ENCODE measurements at places on chromosomes 7 and 10. TPM values are rescaled to one million over a fixed set of nuclear protein-coding genes. Genes with fewer than 3 reads are reported as not detected.

MDH2 gene
- 119 TPM for total RNA-seq

PPP1R9A gene
- 4.4 TPM for total RNA-seq

FAM185A gene
- total RNA-seq, result 7.8 TPM

UPK3B gene
- total RNA-seq, result 1.5 TPM

C7orf25 gene
- total RNA-seq, result 5.9 TPM

OR13A1 gene
- not detected for total RNA-seq

STN1 gene
- total RNA-seq, result 21.5 TPM

GTF2IRD2 gene
- total RNA-seq, result 27.6 TPM

COL26A1 gene
- total RNA-seq, result 128 TPM

PRPF18 gene
- 19.2 TPM for total RNA-seq

GRCh38 chr7:115099906-115100305 lies 178.0 kb downstream of the MDFIC start:
- no peak overlapping the region for H3K4me3 ChIP-seq
- DNase-seq, result no peak
- peaks cover 16% of the 10 kb centered on the region for H3K4me1 ChIP-seq
- no peak overlapping the region for H3K27ac ChIP-seq
- H3K27me3 ChIP-seq, result no peaks in the 10 kb centered on the region
- no peaks in the 10 kb centered on the region for H3K36me3 ChIP-seq

GRCh38 chr7:51101111-51101757 lies 215.4 kb downstream of the COBL start:
- H3K4me1 ChIP-seq, result peaks cover 10% of the 10 kb centered on the region
- DNase-seq, result no peak
- peaks cover 6% of the 10 kb centered on the region for H3K36me3 ChIP-seq
- H3K27ac ChIP-seq, result no peak overlapping the region
- peaks cover 10% of the 10 kb centered on the region for H3K27me3 ChIP-seq

- H3K4me1 ChIP-seq, result peaks cover 78% of the 10 kb centered on the region
- peak overlapping the region; percentile 89 for H3K27ac ChIP-seq
- peaks cover 24% of the 10 kb centered on the region for H3K36me3 ChIP-seq
- H3K27me3 ChIP-seq, result no peaks in the 10 kb centered on the region
- peak overlapping the region; percentile 10 for H3K4me3 ChIP-seq
- DNase-seq, result no peak
These were observed 37.3 kb downstream of the CYP17A1 start for GRCh38 chr10:102799691-102800471.

- peaks cover 16% of the 10 kb centered on the region for H3K36me3 ChIP-seq
- no peaks in the 10 kb centered on the region for H3K27me3 ChIP-seq
- H3K27ac ChIP-seq, result peak overlapping the region; percentile 38
- no peak overlapping the region for H3K4me3 ChIP-seq
- DNase-seq, result no peak
These were observed 282.0 kb downstream of the ADK start for GRCh38 chr10:74432841-74433594.

- H3K27me3 ChIP-seq, result no peaks in the 10 kb centered on the region
- peak overlapping the region; percentile 67 for H3K4me3 ChIP-seq
- DNase-seq, result no peak
- H3K36me3 ChIP-seq, result peaks cover 7% of the 10 kb centered on the region
- peaks cover 73% of the 10 kb centered on the region for H3K4me1 ChIP-seq
These were observed 268 bp upstream of the IGFBP3 start for GRCh38 chr7:45921381-45921698.

DNA sequence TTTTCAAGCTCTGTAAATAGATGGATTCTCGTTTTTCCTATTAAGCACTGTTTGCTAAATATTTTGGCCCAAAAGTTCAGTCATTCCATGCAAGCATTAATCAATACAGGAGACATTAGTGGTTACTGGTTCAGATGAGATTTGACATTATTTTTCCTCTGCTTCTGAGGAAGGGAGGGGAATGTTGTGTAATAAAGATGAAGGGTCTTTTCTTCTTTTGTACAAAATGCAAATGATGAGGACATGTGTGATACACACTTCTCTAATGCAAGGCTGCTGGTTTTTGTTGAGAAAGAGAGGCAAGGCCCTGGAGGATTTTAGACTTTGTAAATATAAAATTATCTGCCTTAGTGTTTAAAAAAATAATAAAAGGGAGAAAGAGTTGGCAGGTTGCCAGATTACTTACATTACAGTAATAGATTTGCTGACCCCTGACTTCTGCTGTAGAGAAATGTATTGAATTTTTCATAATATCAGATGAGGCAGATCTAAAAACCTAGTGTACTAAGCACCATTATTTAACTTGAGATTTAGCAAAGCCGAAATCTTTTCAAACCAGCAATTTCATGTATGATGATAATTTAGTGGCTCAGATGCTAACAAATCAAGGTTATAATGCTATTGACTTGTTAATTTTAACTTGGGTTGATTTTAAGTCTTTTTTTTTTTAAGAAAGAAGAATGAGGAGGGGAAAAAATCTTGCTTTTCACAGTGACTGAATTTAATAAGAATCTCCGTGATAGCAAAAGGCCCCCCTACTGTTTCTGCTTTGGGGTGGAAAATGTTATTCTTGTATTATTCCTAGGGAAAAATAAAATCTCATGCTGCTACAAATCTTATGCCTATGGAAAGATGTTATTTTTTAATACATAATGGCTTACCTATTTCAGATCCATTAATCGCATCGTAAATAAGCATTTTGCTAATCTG lies 180.1 kb downstream of the ARID5B start:
- H3K27me3 ChIP-seq, result no peaks in the 10 kb centered on the region
- H3K4me3 ChIP-seq, result peak overlapping the region; percentile 20
- H3K4me1 ChIP-seq, result peaks cover 84% of the 10 kb centered on the region
- peaks cover 26% of the 10 kb centered on the region for H3K36me3 ChIP-seq
- DNase-seq, result no peak

DNA sequence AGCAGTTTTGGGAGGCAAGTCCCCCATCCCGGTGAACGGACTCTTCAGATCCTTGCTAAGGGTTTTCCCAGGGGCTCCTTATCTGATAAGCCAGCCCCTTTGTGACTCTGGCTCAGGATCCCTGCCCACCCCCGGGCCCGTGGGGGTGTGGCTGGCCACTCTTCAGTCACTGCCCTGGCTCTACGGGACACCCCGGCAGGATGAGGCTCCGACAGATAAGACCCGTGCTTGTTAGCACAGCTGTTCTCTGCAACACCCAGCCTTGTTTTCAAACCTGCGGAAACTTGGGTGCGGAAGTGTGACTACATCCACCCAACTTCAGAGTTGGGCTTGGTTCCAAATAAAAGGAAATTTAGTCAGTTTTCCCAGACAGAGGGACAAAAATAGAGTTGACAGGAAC lies 66.7 kb upstream of the PODXL start:
- no peak overlapping the region for H3K4me3 ChIP-seq
- H3K27ac ChIP-seq, result peak overlapping the region; percentile 41
- H3K4me1 ChIP-seq, result peaks cover 77% of the 10 kb centered on the region
- no peaks in the 10 kb centered on the region for H3K27me3 ChIP-seq

GRCh38 chr7:20696002-20696605 lies 80.6 kb downstream of the ABCB5 start:
- H3K27ac ChIP-seq, result no peak overlapping the region
- H3K4me3 ChIP-seq, result no peak overlapping the region
- no peaks in the 10 kb centered on the region for H3K4me1 ChIP-seq
- no peak for DNase-seq
- no peaks in the 10 kb centered on the region for H3K36me3 ChIP-seq

- H3K36me3 ChIP-seq, result no peaks in the 10 kb centered on the region
- DNase-seq, result no peak
- H3K27ac ChIP-seq, result no peak overlapping the region
- H3K4me1 ChIP-seq, result peaks cover 5% of the 10 kb centered on the region
- H3K4me3 ChIP-seq, result no peak overlapping the region
These were observed 4.0 kb downstream of the OPN4 start for GRCh38 chr10:86658261-86658741.

DNA sequence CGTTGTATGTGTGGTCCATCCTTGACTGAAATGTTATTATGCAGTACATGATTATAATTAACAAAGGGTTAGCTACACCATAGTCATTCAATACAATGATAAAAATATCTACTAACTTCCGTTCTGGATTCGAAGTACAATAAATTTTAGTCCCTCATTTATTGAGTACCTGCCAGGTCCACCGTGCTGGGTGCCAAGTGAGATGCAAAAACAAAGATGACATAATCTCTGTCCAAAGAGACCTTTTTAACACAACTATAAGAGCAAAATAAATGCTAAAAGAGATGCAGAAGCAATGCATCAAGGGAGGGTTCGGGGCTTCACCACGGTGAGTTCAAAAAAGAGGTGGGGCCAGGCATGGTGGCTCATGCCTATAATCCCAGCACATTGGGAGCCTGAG lies 33.1 kb downstream of the LAMB1 start:
- peaks cover 30% of the 10 kb centered on the region for H3K4me1 ChIP-seq
- no peak overlapping the region for H3K4me3 ChIP-seq
- no peak for DNase-seq

- H3K27ac ChIP-seq, result no peak overlapping the region
- no peaks in the 10 kb centered on the region for H3K4me1 ChIP-seq
These were observed 115.5 kb downstream of the WDFY4 start for GRCh38 chr10:48800007-48800675.

DNA sequence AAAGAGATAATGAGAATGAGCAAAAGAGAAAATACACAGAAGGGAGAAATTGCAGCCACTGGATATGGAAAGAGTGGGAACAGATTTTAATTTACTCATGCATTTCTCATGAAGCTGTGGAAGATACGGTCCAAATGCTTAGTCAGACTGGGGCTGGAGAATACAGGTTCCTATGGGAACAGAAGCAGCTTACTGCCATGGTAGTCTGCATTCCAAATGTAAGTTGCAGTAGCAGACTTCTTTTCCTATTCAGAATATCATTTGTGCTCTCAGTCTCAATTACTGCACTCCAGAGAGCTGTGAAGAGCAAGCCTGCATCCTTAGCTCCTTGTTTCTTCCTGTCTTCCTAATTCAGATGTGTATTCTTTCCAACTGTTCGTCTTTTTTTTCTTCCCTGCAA lies 190.8 kb upstream of the TMEM196 start:
- H3K4me1 ChIP-seq, result no peaks in the 10 kb centered on the region
- no peaks in the 10 kb centered on the region for H3K36me3 ChIP-seq
- H3K27me3 ChIP-seq, result no peaks in the 10 kb centered on the region
- no peak for DNase-seq

GRCh38 chr7:92739091-92739490 lies 97.3 kb downstream of the CDK6 start:
- DNase-seq, result no peak
- H3K4me1 ChIP-seq, result peaks cover 47% of the 10 kb centered on the region
- peaks cover 13% of the 10 kb centered on the region for H3K36me3 ChIP-seq

GRCh38 chr10:2439983-2440382 lies 627.4 kb upstream of the PFKP start:
- H3K4me3 ChIP-seq, result no peak overlapping the region
- DNase-seq, result no peak
- no peak overlapping the region for H3K27ac ChIP-seq
- no peaks in the 10 kb centered on the region for H3K36me3 ChIP-seq
- H3K4me1 ChIP-seq, result no peaks in the 10 kb centered on the region

DNA sequence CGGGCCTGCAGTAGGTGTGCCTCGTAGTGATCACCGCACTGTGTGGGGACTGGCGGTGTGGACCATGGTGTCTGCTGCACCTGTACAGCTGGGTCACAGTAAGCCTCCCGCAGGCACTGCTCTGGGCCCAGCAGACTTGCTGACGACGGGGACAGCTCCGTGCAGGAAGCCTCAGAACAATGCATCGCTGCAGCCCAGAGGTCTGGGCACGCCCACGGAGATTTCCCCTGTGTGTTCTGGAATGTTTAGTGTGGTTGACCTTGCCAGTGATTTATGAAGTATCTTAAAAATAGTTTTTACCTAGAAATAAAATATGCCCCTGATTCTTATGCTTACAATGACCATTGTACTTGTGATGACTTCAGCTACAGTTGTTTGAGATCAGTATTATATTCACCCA lies 59.1 kb upstream of the ZNF32 start:
- H3K36me3 ChIP-seq, result no peaks in the 10 kb centered on the region
- peaks cover 9% of the 10 kb centered on the region for H3K27me3 ChIP-seq
- H3K4me1 ChIP-seq, result peaks cover 5% of the 10 kb centered on the region
- no peak overlapping the region for H3K4me3 ChIP-seq
- no peak for DNase-seq
- H3K27ac ChIP-seq, result no peak overlapping the region

GRCh38 chr7:44333911-44334733 lies 8.7 kb upstream of the CAMK2B start:
- peaks cover 14% of the 10 kb centered on the region for H3K4me1 ChIP-seq
- no peaks in the 10 kb centered on the region for H3K36me3 ChIP-seq
- H3K27me3 ChIP-seq, result peaks cover 41% of the 10 kb centered on the region
- no peak overlapping the region for H3K4me3 ChIP-seq
- peak overlapping the region; percentile 64 for H3K27ac ChIP-seq

- peaks cover 1% of the 10 kb centered on the region for H3K4me1 ChIP-seq
- H3K4me3 ChIP-seq, result no peak overlapping the region
- no peak overlapping the region for H3K27ac ChIP-seq
- no peaks in the 10 kb centered on the region for H3K36me3 ChIP-seq
- H3K27me3 ChIP-seq, result no peaks in the 10 kb centered on the region
These were observed 400.7 kb upstream of the FOXK1 start for GRCh38 chr7:4281231-4281993.

- H3K36me3 ChIP-seq, result peaks cover 20% of the 10 kb centered on the region
- no peak for DNase-seq
- H3K4me3 ChIP-seq, result no peak overlapping the region
- no peak overlapping the region for H3K27ac ChIP-seq
- H3K27me3 ChIP-seq, result no peaks in the 10 kb centered on the region
These were observed 71.2 kb downstream of the MGMT start for GRCh38 chr10:129538236-129538635.

DNA sequence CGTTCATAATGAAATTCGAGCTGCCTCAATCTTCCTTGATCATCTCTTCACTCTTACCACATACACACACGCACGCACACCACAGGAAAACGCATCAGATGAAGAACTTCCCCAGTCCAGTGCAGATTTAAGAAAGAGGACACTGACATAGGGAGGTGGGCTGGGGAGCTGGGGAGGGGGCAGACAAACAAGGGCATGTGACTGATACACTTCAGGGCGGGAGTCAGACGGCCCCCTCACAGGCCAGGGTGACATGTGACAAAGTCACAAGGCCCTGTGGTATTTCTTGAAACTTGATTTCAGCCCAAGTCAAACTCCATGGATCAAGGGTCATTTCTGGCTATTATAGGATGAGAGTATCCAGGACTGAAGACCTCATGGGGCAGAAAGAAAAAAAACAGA lies 82.6 kb downstream of the KCNMA1 start:
- H3K27me3 ChIP-seq, result no peaks in the 10 kb centered on the region
- H3K4me1 ChIP-seq, result peaks cover 64% of the 10 kb centered on the region
- H3K27ac ChIP-seq, result peak overlapping the region; percentile 93
- no peak for DNase-seq
- H3K36me3 ChIP-seq, result peaks cover 3% of the 10 kb centered on the region

DNA sequence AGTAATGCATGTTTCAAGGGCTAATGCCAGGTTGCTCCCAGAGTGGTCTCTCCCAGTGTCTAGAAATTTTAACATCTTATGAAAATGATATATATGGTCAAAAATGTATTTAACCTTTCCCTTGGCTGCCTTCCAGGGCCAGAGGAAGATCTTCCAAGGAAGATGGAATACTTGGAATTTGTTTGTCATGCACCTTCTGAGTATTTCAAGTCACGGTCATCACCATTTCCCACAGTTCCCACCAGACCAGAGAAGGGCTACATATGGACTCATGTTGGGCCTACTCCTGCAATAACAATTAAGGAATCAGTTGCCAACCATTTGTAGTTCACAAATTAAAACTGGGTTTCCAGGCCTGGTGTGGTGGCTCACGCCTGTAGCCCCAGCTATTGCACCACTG lies 9.0 kb downstream of the GATAD1 start:
- no peak for DNase-seq
- peaks cover 7% of the 10 kb centered on the region for H3K4me1 ChIP-seq
- H3K27me3 ChIP-seq, result no peaks in the 10 kb centered on the region
- no peak overlapping the region for H3K4me3 ChIP-seq

- H3K4me1 ChIP-seq, result no peaks in the 10 kb centered on the region
- peaks cover 8% of the 10 kb centered on the region for H3K36me3 ChIP-seq
- H3K27ac ChIP-seq, result no peak overlapping the region
- no peaks in the 10 kb centered on the region for H3K27me3 ChIP-seq
- DNase-seq, result no peak
- H3K4me3 ChIP-seq, result no peak overlapping the region
These were observed 13.6 kb downstream of the ENTPD7 start for GRCh38 chr10:99672884-99673283.

Data from osteocyte (in vitro differentiated cells).